ENCODE measurements at places on chromosomes 1 and 21.

GRCh38 chr1:210332233-210332632 lies 3.5 kb downstream of the HHAT start:
- H3K27ac ChIP-seq = no peak overlapping the region
- peaks cover 14% of the 10 kb centered on the region for H3K4me1 ChIP-seq
- H3K36me3 ChIP-seq = no peaks in the 10 kb centered on the region
- no peak overlapping the region for H3K4me3 ChIP-seq

- H3K4me1 ChIP-seq = peaks cover 10% of the 10 kb centered on the region
- H3K27me3 ChIP-seq = no peaks in the 10 kb centered on the region
- peak; percentile 96 for DNase-seq
- no peak overlapping the region for H3K4me3 ChIP-seq
- peak overlapping the region; percentile 29 for H3K27ac ChIP-seq
These were observed 40.7 kb upstream of the PRKACB start for GRCh38 chr1:84103197-84103992.

DNA sequence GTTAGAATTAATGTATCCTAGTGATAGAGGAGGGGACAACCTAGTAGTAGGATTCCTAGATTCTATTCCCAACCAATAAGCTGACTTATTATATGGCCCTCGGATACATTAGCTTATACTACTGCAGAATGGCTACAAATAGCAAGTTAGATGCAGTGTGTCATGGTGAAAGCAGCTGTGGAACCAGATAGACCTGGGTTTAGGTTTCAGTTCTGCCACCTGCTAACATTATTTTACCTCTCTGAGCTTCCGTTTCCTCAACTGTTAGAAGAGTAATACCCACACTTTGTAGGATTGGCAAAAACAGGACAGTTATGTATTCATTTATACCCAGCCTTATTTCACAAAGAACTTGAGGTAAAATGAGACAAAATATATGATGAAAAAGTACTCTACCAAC lies 21.6 kb upstream of the MAGOH start:
- no peaks in the 10 kb centered on the region for H3K27me3 ChIP-seq
- H3K36me3 ChIP-seq = peaks cover 36% of the 10 kb centered on the region
- DNase-seq = no peak
- no peaks in the 10 kb centered on the region for H3K4me1 ChIP-seq

GRCh38 chr1:209266590-209267205 lies 316.8 kb upstream of the CAMK1G start:
- H3K4me3 ChIP-seq = no peak overlapping the region
- DNase-seq = peak; percentile 31
- H3K4me1 ChIP-seq = no peaks in the 10 kb centered on the region
- H3K27ac ChIP-seq = no peak overlapping the region
